ENCODE measurements at places on chromosomes 2 and 18. TPM values are rescaled to one million over a fixed set of nuclear protein-coding genes. Genes with fewer than 3 reads are reported as not detected.
A peak's percentile ranks its signal among the peaks of the same experiment; 100 is the strongest.

The CLEC4F gene
- total RNA-seq, result not detected

The CMPK2 gene
- 8.7 TPM for total RNA-seq

DNA sequence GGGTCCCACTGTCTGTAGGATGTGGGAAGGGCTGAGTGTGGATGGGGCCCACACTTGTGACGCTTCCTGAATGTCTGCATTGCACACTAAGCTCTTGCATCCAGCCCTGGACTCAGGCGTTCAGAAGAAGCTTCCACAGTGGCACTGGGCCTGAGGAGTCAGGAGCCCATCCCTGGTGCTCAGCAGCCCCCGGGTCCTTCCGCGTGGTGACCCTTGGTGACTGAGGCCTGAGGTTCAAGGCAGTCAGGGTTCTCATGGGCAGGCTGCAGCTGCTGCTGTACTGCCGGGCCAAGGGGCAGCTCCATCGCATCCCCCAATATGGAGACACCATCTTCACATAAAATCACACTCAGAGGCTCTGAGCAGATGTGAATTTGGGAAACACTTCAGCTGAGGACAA, 65.8 kb upstream of the TUBA3E start:
- no peak for DNase-seq

- DNase-seq, result no peak
Measured at GRCh38 chr2:222430681-222431080, 6.3 kb downstream of the SGPP2 start.

GRCh38 chr18:5309888-5310470, 14.5 kb upstream of the ZBTB14 start:
- DNase-seq, result peak; percentile 56

DNA sequence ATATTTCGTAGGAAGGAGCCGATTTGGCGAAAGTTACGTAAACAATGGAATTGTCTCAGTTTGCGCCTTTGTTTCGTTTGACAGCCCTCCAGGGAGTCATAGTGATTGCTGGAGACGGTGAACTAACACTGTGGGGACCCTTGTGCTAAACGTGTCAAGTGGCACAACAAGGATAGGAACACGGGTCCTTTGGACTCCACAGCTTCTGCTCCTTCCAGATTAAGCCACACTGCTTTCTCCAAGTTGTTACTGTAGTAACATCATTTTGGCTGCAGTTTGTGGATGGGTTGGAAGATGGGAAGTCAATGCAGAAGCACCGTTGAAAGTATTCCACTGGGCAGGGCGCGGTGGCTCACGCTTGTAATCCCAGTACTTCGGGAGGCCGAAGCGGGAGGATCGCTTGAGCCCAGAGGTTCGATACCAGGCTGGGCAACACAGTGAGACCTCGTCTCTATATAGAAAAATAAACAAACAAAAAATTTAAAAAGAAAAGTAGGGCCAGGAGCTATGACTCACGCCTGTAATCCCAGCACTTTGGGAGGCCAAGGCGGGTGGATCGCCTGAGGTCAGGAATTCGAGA, 636 bp upstream of the IMMT start:
- peak; percentile 16 for DNase-seq

DNA sequence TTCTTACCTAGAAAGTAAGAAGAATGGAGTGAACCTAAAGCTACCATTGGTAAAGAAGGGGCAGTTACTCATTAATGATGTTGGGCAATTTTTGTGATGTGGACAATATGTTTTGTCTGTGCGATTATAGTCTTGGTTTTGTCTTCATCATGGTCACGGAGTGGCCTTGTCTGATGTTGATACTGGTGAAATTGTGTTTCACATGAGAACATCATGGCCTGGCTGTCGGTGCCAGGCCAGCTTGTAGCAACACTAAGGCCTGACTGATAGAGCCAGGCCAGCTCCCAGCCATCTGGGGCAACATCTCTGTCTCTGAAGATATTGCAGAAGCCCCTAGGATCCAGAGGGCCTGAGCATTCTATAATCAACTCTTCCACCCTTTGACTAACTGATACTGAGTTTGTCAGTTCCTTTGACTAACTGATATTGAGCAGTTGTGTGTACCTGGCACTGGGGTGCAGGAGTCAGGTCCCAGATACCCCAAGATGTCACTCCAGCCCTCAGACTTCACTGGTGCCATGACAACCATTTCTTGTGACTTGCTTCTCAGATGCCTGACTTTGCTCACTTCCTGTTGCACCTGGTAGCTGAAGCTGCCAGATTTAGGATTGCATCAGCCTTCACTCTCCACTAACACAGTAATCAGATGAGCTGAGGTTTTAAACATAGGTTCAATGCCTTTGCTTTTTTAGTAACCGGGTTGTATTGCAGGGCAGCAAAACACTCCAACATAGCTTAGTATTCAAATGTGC, 62.5 kb downstream of the RPIA start:
- DNase-seq, result peak; percentile 64

The SLC11A1 gene
- 0.09 TPM for total RNA-seq

The LRRTM1 gene
- total RNA-seq, result not detected

The SCN3A gene
- 0.23 TPM for total RNA-seq

DNA sequence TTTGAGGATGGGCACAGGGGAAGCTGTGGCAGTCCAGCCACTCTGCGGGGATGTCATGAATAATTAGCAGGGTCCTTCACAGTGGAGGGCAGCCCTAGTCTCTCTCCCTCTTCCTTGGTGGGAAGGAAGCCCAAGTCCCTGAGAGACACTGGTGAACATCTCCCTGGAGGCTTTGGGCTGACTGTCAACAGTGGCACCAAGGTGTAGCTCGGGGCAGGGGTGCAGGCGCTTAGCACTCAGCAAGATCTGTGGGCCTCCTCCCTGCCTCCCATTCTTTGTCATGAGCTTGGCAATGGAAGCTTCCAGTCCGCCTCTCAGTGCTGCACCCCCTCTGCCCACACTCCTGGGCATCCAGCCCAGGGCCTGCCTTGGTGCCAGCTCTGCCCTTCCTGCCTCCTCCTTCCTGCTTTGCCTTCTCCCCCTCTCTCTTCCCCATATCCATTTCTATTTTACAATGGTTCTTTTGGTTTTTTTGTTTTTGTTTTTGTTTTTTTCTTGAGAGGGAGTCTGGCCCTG, 59.4 kb downstream of the STEAP3 start:
- no peak for DNase-seq

GRCh38 chr2:231470246-231470900, 6.1 kb upstream of the NCL start:
- DNase-seq, result no peak

- DNase-seq, result no peak
Measured at GRCh38 chr2:105325389-105325963, 4.1 kb downstream of the TGFBRAP1 start.

The IL36RN gene
- total RNA-seq, result not detected

DNA sequence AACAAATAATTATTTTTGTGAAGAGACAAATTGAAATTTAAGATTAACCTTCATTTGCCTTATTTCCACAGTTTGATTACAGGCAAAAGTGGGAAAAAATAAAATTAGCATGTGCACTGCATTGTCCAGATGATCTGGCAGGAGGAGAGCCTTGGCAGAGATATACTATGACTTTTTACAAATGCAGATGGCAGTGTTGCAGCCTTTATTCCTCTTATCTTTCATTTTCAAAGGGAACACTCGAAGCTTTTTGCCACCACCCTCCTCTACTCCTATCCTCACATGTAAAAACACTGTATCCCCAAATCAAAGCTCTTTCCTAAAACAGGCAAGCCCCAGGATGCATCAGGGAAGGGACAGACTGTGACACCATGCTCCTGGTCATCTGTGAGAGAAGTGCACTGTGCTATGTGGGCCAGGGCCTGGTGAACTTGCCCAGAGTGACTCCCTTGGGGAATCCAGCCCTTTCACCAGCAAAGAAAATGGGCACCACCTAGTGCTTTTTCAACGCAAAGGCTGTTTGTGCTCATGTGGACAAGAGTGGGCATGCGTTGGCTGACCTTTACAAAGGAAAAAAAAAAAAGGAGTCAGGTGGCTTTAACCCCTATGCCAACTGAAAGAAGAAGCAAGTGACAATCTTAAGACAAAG, 74.7 kb upstream of the ETAA1 start:
- no peak for DNase-seq

DNA sequence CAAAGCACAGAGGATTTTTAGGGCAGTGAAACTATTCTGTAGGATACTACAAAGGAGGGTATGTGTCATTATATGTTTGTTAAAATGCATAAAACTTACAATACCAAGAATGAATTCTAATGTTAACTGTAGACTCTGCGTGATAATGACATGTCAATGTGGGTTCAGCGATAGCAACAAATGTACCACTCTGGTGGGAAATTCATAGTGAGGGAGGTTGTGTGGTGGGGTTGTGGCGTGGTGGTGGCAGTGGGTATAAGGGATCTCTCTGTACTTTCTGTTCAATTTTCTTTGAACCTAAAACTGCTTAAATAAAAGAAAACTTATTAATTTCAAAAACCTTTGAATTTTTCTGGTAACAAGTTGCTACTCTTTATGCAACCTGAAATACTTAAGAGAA, 99.3 kb upstream of the SLC38A11 start:
- DNase-seq, result no peak

Data from activated CD4-positive, alpha-beta T cell treated with anti-CD3 and anti-CD28 coated beads for 36 hours (primary cell).